ENCODE measurements at places on chromosomes 16 and 17. TPM values are rescaled to one million over a fixed set of nuclear protein-coding genes. Genes with fewer than 3 reads are reported as not detected.

GRCh38 chr16:89931305-89931896, 8.3 kb downstream of the TUBB3 start:
- DNase-seq = no peak

DNA sequence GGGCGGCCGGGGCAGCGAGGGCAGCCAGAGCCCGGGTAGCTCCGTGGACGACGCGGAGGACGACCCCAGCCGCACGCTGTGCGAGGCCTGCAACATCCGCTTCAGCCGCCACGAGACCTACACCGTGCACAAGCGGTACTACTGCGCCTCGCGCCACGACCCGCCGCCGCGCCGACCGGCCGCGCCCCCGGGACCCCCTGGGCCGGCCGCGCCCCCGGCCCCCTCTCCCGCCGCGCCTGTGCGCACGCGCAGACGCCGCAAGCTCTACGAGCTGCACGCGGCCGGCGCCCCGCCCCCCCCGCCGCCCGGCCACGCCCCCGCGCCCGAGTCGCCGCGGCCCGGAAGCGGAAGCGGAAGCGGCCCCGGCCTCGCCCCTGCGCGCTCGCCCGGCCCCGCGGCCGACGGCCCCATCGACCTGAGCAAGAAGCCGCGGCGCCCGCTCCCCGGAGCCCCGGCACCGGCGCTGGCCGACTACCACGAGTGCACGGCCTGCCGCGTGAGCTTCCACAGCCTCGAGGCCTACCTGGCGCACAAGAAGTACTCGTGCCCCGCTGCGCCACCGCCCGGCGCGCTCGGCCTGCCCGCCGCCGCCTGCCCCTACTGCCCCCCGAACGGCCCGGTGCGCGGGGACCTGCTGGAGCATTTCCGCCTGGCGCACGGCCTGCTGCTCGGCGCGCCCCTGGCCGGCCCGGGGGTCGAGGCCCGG, 36.1 kb upstream of the ZC3H18 start:
- peak; percentile 77 for DNase-seq

KRTAP1-5 gene
- total RNA-seq = not detected

DNA sequence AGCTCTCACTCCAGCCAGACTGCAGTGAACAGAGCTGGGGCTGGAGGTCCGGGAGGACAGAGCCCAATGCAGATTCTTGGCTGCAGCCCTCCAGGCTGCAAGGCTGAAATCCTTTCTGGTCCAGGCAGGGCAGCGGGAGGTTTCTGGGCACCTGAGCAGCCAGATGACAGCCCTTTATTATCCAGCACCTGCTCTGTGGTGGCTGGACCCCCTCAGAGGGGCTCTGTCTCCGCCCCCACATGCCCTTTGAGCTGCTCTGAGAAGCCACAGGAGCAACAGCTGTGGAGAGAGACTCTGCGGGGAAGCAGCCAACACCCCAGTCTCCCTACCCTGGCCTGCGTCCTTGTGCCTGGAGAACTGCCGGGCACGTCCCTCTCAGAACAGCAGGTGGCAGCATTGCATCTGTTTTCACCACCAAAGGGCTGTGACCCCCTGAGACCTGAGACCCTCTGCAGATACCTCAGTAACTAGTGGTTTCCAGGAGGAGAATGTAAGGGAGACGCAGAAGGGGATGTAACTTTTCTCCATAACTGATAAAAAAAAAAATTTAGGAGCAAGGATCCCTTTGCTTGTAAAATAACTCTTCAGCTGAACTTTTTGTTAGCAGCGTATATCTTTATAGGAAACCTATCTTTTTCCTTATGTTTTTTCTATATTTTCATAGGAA, 3.7 kb upstream of the CNP start:
- peak; percentile 75 for DNase-seq

KIF19 gene
- 0.62 TPM for total RNA-seq

SULT1A4 gene
- 4.0 TPM for total RNA-seq

MAPT gene
- total RNA-seq = 24.0 TPM

LRRC37A gene
- total RNA-seq = 2.4 TPM

DNA sequence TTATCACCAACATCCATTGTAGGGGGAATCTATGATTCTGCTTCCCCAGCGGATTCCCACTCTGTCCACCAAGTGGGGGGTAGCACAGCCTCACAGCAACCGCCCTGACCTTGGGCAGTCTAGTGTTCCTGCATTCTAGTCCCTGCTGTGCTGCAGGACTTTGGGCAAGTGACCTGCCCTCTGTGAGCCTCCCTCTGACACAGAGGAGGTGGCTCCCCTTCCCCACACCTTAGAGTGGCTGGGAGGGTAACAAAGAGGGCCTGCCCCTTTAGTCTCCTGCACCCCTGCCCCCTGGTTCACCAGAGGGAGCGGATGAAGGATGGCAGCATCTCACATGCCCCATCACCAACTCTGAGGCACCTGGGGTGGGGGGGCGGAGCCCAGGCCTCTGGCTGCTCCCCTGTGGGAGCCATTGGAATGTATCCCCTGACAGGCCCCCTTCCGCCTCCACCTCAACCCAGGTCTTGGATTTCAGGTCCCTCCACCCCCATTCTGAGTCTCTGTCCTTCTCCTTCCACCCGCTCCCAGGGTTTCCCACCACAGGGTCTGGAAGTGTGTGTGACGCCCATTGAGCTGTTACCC, 10.1 kb downstream of the GAS2L2 start:
- DNase-seq = peak; percentile 19

KRTAP4-1 gene
- not detected for total RNA-seq

TBC1D3E gene
- not detected for total RNA-seq

DNA sequence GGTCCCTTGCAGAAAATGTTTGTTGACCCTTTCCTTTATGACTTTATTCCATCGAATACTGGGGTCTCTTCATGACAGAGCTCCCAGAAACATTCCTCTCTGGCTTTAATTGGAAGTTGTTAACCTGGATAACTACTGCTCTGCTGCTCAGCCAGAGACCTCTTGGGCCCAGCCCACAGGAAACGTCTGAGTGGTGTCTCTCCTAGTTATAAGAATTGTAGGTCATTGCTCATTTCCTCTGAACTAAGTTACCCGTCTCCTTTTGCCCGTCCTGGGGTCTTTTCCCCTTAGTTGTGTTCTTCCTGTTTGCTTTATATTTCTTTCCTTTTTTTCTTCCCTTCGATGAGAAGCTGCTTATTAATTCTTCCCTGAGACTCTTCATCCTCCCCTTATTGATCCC, 9.0 kb downstream of the MAP2K6 start:
- no peak for DNase-seq

- peak; percentile 91 for DNase-seq
Measured at GRCh38 chr17:19317359-19318095, 45.0 kb downstream of the B9D1 start.

GRCh38 chr17:42547698-42548069, 5.0 kb upstream of the HSD17B1 start:
- DNase-seq = no peak

DNA sequence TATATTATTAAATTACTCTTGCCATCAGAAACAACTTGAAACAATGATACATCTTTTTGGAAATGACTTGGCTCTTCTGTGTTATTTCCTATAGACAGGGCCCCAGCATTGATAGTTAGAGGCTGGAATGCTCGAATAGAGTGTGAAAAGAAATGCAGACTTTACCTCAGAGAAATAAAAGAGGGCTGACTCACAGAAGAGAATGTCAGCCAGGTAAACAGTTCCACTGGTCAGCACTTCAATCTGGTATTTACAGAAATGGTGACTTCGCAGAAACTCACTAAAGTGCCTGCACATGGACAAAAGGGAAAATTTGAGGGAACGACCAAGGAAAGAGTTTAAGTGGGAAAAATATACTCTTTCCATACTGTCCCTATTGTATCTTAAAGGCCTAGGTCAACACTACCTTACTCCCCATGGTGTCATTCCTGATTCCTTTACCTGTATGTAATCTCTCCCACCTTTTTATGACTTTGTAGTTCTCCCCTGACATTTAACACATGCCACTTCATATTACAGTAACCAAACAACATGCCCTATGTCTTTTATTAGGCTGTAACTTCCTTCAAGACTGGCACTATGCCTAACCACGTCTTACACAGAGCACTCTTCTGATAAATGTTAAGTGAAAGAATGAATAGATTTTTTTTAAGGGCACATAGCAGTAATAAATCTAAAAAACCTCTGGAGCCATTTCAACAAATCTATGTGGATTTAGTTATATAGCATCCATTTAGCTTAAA, 36.7 kb downstream of the AKAP10 start:
- DNase-seq = no peak

TBX21 gene
- 0.34 TPM for total RNA-seq

- peak; percentile 80 for DNase-seq
Measured at GRCh38 chr16:89410794-89411309, 79.5 kb downstream of the ANKRD11 start.

DNA sequence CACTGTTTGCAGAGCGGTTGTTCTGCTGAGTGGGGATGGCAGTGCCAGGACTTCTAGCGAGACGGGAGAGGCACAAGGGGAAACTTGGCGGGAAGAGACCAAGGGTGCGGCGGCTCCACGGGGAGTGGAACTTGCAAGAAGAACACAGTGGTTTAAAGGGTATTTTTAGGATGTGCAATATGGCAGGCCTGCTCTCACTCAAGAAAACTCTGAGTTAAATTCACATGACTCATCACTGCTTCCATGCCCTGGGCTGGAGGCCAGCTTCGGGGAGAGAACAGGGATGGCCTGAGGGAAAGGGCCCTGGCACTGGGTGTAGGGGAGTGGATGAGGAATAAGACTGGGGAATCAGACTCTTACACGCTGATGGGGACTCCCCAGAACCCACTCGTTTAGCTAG, 13.3 kb upstream of the CD300LD start:
- peak; percentile 72 for DNase-seq

SLC16A5 gene
- 7.2 TPM for total RNA-seq

GPR179 gene
- total RNA-seq = not detected

KRT28 gene
- not detected for total RNA-seq

DNA sequence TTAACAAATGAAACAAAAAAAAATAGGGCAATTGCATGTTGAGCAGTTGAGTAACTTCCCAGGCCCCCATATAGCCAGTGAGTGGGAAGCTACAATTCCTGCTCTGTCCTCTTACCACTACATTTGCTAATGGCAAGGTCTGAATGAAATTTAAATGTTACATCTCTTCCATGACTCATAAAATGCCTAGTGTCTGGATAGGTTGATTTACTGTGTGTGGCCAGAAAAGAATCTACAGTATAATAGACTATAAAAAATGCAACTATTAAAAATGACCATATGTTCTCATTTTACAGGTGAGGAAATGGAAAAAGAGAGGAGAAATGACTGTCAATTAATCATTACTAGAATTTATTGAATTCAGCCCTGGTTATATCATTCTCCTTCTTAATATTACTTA, 1199.3 kb downstream of the CDH11 start:
- DNase-seq = no peak

DNA sequence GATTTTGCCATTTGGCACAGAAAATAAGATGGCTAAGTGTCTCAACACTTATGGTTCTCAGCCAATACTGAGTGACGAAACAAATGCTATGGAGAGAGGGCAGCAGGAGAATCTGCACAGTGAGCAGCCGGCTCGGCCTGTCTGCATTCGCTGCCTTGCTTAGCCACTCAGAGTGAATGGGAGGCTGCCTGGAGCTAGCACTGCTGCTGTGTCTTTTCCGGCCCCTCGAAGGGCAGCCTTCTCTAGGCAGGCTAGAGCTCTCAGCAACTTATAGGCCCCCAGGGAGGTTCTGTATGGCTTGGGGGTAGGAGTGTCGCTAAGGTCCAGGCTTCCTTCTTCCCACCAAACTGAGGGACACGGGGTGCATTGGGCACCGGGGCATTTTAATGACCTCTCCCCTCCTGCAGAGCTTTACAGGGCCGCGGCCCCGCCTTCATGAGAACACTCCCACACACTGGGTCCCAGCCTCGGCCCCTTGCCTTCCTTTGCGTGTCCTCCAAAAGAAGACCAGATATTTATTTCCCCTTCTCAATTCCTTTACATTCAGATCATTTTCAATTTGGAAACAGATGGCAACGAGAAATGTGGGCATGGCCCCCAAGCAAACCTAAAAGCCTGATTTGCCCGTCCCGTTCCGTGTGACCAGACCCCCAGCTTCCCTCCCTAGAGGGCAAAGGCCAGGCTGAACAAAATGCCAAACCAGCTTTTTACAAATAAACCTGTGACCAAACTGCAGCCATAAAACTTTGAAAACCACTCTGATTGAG, 670.9 kb downstream of the TOX3 start:
- no peak for DNase-seq

GRCh38 chr17:79047923-79048825, 24.2 kb downstream of the C1QTNF1 start:
- DNase-seq = peak; percentile 47

STX8 gene
- total RNA-seq = 58.4 TPM

- DNase-seq = no peak
Measured at GRCh38 chr17:65218261-65218660, 81.1 kb downstream of the RGS9 start.

- peak; percentile 85 for DNase-seq
Measured at GRCh38 chr16:87945351-87946042, 5.7 kb upstream of the BANP start.
